HCEC 1CT (cell line): ENCODE measurements at places on chromosomes 2 and 18.
A peak's percentile ranks its signal among the peaks of the same experiment; 100 is the strongest.

DNA sequence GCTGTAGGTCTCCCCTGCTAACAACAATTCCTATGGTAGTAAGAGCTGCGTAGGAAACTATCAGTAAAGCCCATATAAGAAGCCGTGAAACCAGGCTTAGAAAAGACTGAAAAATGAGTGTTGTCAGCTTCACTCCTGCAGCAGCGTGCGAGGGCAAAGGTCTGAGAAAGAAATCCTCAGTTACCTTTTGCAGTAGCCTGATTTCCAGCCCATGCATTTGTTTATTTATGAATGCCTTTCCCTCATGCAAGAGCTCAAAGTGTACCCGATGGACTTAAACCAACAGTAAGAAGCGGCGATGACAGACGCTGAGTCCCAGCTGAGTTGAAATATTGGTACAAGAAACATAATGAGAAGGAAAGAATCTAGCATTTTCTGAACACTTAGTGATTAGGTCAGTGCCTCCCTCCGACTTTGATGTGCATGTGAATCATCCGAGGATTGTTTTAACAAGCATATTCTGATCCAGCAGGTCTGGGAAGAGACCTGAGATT, 15.0 kb upstream of the POLI start:
- DNase-seq: no peak

DNA sequence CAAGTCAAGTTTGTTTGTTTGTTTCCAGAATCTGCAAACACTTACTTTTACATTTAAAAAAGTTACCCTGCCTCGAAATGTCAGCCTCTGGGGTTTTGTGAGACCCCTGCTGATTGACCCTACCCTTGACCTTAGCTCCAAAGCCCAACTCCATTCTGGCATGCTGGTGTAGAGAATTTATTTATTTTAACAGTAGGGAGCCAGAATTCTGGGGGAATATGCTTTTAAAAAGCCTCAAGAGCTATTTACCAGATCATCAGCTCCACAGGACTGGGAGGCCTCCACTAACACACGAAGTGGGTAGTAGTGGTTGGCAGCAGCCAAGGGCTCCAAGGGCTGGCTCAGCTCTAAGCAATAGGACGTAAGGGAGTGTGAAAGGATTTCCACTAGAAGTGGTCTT, 23.2 kb upstream of the GREB1L start:
- DNase-seq: no peak

GRCh38 chr2:101114815-101115214, 36.4 kb downstream of the TBC1D8 start:
- DNase-seq: no peak

DNA sequence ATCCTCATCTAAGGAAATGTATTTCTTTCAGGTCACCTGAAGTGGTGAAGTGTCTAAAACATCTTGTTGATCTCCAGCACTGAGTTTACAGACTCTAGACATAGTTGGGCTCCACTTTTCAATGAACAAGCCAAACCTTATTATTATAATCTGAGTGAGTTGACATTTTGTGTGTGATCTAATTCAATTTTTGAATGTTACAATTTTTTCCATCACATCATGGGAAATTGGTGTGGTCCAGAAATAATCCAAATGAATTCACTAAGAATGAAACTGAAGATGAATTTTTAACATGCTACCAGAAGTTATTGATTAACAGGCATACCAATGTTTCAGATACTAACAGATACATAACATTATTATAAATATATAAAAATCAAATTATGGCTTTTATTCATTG, 75.6 kb upstream of the EFEMP1 start:
- no peak for DNase-seq

- no peak for DNase-seq
Measured at GRCh38 chr18:76602191-76602590, 107.1 kb upstream of the ZNF516 start.

DNA sequence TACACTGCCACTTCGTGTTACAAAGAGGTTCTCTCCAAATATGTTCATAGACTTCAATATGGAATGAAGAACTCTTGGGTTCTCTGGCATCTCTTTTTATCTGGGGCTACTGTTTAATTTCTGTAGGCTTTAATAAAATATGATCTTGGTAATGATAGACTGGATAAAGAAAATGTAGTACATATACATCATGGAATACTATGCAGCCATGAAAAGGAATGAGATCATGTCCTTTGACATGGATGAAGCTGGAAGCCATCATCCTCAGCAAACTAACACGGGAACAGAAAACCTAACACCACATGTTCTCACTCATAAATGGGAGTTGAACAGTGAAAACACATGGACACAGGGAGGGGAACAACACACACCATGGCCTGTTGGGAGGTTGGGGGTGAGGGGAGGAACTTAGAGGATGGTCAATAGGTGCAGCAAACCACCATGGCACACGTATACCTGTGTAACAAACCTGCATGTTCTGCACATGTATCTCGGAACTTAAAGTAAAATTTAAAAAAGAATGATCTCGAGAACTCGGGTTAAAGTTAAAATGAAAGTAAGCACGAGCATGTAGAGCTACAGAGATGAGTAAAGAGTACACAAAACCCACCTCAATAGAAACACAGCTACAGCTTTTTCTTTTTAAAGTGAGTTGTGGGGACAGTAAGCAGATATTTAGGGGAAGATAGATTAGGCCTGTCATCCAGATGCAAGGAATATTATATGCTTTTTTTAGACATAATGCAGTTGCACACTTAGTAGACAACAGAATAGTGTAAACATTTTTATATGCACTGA, 102.3 kb downstream of the SGPP2 start:
- DNase-seq: no peak

- no peak for DNase-seq
Measured at GRCh38 chr2:124572934-124573634, 548.0 kb downstream of the CNTNAP5 start.

DNA sequence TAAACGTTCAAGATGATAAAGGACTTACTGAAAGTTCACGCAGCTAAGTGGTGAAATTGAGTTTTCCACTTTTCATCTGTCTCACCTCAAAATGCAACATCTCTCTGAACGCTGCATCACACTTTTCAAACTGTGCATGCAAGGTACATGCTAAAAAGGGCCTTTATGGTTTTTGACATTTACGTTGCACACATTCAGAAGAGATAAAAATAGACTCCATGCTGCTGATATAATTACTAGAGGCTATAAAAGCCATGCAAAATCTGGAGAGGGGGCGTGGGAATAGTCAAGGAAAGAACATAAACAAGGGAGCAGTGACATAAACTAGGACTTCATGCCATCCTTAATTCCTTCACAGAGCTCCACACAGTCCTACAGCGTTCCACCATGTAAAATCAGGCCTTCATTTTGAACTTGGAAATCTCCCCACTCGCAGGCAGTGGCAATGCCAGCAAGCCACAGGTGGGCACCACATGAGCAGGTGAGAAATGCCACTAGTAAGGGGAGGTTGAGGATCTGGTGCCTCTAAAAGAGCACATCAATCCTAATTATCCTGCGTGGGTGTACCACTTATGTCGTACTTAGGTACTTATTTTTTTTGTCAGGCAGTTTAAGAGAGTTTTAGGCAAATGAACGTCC, 71.4 kb downstream of the ZEB2 start:
- DNase-seq: no peak

GRCh38 chr2:41364842-41365241, 683.0 kb upstream of the PKDCC start:
- DNase-seq: no peak

GRCh38 chr18:34957119-34957863, 83.9 kb upstream of the MAPRE2 start:
- DNase-seq: no peak

DNA sequence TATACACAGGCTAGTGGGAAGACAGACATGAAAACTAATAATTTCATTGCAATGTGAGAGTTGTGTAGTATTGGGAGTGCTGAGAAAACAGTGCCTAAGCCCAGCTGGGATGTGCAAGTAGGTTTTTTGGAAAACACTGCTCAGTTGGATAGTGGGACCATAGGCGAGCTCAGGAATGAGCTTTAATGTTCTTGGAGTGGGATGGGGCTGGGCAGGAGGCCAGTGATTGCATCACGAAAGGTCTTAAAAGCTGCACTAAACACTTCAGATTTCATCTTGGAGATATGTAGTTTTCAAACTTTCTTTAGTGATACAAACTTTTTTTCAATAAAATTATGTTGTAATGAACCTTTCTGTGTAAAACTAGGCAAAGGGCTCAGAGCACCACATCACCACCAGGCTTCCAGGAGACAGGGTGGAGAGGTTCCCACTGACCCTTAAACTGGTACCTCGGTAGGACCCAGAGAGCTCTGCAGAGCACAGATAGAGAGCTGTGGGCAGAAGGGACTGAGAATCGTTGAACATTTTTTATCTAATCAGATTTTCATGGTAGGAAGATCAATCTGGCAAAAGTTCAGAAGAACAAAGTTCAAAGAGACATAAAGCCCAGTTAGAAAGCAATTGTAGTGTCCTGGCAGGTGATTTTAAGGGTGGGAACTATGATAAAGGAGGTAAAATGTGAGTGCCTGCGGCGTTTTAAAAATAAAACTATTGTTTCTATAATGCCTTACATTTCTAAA, 176.2 kb downstream of the TRABD2A start:
- DNase-seq: peak; percentile 19

- DNase-seq: no peak
Measured at GRCh38 chr18:32598144-32598543, 127.5 kb upstream of the GAREM1 start.

- no peak for DNase-seq
Measured at GRCh38 chr2:175414191-175414881, 232.8 kb upstream of the ATP5MC3 start.

- no peak for DNase-seq
Measured at GRCh38 chr18:49866680-49867079, 53.3 kb upstream of the ACAA2 start.

DNA sequence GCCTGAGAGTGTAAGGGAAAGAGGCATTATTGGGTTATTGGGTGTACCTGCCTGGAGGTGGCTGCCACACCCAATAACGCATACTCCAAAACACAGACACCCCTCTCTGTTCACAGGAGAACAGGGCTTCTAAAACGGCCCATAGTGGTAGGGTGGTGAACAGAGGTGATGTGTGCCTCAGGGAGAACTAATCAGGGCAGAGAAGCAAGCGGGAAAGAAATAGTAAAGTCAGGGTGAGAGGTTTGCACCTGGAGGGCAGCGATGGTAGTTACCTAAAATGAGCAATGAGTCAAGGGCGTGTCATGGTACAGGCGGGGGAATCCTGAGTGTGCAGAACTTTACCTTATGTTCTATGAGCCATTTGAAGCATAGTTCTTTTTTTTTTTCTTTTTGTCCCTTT, 21.6 kb upstream of the VPS4B start:
- no peak for DNase-seq

DNA sequence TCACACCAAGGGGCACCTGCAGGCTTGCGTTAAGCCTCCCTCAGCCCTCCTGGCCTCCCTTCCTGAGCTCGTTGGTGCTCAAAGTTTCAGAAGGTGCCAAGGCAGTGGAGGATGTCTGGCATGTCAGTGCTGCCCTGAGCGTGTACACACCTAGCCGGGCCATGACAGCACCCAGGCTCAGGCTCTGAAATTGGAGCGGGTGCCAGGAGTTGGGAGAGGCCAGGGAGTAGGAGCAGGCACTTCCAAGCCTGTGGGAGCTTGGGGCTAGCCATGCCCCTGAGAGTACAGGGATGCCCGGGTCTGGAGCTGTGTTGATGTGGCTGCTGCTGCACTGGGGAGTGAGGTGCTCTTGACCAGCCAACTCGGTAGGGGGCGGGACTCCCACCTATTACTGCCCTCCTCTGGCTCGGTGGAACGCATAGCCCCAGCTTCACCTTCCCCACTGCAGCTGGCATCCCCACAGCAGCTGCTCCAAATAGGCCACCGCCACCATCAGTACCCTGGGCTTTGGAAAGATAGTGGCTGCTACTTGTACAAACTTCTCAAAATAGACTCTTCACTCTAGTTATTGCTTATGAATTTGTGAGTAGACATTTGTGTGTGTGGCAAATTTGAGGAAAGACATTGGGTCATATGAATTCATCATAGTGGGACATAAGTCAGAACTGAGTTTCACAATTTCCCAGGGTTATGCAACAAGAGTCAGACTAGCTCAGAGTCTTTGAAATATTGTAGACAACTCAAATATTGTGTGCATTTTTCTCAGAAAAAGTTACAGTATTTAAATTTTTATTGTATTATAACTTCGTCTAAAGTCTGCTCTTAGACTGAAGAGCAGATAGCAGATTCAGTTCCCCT, 6.8 kb upstream of the PCARE start:
- DNase-seq: peak; percentile 23

- DNase-seq: no peak
Measured at GRCh38 chr2:157269922-157270321, 12.4 kb downstream of the GALNT5 start.

DNA sequence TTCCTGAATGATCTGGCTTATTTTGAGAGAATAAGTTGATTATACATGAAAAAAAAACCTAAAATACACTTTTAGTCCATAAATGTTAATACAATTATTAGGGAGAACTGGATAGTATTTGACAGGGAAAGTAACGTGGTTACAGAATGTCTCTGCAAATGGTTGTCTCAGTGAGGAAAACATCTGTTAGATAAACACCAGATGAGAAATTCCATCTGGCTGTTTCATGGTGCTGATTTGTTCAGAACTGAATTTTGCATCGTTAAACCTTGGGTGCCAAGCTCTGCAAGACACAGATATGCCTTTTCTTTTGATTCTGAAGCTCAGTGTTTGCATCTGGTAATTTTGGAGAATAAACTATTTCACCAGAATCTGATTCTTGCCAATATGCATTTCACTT, 90.4 kb downstream of the SCN3A start:
- DNase-seq: peak; percentile 35

- no peak for DNase-seq
Measured at GRCh38 chr2:206873423-206873822, 65.9 kb upstream of the CPO start.

- no peak for DNase-seq
Measured at GRCh38 chr2:39733070-39733674, 45.9 kb downstream of the THUMPD2 start.

DNA sequence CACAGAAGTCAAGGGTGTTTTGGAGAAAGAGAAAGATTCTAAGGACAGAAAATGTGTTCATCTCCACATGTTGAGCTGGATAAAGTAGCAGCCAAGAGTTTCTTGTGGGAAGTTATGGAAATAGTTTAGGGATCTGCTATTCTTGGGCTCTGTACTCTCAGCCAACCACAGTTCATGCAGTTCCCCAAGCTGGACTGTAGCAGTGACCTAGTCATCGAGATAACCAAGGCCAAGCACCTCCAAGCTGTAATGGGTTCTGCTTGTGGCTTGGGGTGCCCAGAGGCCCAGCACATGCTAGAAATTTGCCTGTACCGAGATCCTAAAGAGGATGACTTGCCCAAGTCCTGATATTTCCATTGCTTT, 91.9 kb upstream of the RASGRP3 start:
- no peak for DNase-seq
